Uterus (tissue), 4 donors: ENCODE measurements at places on chromosomes 11 and 22. TPM values are rescaled to one million over a fixed set of nuclear protein-coding genes. Genes with fewer than 3 reads are reported as not detected.
A peak's percentile ranks its signal among the peaks of the same experiment; 100 is the strongest.

Gene CDON
- 219 TPM for total RNA-seq

Gene GAS2L1
- total RNA-seq: 13.8 TPM

Gene SLC17A6
- total RNA-seq: not detected

Gene DGKZ
- 37.6 TPM for total RNA-seq

DNA sequence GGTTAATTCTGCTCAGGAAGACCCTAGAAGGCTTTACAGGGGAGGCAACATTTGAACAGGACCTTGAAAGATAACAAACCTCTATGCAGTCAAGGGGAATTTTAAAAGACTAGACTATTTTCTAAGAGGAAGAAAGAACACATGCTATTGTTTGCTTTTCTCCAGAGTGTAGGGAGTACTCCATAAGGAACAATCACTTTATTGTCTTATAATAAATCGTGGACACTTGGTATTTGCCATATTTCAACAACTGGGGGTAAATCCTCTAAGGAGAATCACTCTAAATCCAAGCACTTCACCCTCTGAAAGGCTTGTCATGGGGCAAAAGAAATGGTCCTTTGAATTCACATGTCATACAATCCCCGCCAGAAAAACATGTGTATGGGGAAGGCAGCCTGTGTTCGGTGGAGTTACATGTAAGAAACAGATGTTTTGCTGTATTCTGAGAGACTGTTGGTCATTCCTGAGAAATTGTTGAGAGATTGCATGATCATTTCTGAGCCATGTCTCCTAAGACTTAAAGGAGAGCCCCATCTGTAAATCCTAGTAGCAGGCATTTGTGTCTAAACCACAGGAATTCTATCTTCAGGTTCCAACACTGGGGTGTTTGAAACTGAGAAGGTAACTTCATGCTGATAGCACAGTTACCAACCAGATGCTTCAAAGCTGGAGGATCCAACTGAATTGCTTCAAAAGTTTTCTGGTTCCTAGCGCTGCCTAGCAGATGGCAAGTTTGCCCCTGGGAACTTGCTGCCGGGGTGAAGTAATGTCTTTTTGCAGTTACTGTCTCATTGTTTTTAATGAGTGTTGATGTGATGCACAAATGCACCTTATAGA lies 66.8 kb downstream of the FZD4 start:
- no peak for DNase-seq

Gene SCGB1A1
- not detected for total RNA-seq

GRCh38 chr11:77046060-77046501 lies 11.9 kb downstream of the B3GNT6 start:
- peak; percentile 35 for DNase-seq

DNA sequence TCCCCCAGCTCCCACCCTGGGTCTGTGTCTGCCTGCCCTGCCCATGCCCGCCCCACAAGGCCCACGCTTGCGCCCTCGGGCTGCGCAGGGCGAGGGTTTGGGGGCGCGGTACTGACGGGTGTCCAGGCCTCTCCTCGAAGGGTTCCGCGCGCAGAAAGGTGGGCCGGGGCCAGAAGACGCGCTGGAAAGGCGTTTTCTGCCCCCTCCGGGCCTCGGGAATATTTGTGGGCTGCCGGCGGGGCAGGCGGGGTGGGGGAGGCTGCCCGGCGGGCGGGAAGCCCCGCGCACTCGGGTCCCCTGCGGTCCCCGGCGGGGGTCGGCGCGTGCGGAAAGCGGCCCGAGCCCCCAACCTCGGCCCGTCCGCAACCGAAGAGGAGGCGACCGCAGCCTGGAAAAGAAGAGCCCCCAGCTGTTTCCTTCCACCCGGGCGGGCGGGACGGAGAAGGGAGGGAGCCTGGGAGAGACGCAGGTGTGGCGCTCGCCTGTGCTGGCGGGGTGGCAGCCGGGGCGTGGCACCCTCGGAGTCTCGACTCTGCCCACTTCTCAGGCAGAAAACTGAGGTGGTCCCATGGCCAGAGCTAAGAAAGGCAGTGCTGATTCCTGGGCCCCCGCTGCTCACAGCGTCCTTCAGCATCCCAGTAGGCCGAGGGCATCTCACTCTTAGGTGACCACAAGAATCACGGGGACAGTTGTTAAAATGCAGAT lies 59.0 kb downstream of the THAP12 start:
- no peak for DNase-seq

Gene SCO2
- total RNA-seq: not detected

Gene DCDC1
- 8.0 TPM for total RNA-seq

Gene ILK
- total RNA-seq: 250 TPM

Gene KCNK4
- 0.76 TPM for total RNA-seq

DNA sequence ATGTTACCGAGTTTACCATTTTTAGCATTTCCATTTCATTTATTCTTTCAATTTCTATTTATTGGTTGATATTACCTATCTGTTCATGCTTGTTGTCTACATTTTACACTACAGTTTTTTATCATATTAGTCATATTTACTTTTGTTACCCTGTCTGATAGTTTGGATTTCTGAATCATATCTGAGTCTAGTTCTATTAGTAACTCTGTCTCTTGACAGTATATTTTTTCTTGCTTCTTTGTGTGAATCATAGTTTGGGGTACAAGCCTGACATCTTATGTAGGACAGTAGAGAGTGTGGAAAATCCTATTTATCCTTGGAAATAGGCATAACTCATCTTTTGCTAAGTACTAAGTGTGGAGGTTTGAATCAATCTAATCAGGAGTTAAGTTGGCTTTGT lies 263.9 kb upstream of the SESN3 start:
- DNase-seq: no peak

DNA sequence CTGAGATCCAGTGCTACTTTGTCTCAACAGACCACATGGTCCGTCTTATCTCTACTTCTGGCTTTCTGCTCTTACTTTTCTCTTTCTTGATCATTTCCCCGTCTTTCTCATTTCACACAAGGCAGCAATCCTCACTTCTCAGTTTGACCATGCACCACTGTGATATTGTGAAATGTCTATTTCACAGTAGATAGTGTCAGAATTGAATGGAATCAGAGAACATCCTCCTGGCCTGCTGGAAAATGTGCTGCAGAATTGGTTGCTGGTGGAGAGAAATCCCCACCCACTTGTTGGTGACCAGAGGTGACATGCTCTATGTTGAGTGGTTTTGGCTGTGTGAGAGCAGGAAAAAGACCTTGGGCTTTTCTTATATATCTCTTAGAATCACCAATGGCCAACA lies 57.8 kb upstream of the RCN1 start:
- DNase-seq: no peak

Gene ZNF215
- total RNA-seq: 0.77 TPM

Gene RIMBP3B
- total RNA-seq: not detected

DNA sequence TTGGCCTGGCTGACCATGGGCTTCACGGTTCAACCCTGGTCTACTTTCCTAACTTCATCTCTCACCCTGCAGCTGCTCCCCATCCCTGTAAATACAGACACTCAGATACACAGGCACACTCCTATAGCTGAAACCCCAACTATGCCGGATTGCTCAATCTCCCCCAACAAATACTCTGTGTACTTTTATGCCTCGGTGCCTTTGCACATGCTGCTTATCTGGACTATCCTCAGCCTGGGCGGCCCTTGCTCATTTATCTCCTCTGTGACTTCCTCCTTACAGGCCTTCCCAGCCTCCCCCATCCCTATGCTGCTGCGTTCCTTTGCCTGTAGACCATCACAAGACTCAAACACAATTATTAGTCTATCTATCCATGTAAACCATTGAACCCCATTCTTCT lies 76.6 kb downstream of the PKNOX2 start:
- no peak for DNase-seq

GRCh38 chr11:95676308-95676707 lies 113.3 kb downstream of the FAM76B start:
- DNase-seq: no peak

Gene SERHL2
- total RNA-seq: 9.1 TPM

DNA sequence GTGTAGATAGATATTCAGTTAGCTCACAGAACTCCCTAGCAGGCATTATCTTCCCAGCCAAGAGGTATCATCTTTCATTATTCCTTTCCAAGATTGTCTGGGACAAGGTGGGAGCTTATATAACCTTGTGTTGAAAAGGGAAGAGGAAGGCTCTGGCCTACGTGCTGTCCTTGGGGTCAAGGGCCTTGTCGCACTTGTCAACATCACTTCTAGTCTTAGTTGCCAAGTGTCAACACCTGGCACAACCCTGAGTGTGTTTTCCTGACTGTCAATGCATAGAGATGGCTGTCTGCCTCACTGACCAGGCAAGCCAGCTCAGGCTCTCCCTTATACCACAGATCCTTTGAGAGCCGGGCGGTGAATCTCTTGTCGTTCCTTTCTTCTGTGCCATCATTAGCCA lies 331.9 kb downstream of the CNTN5 start:
- no peak for DNase-seq

GRCh38 chr11:85961930-85962363 lies 106.8 kb downstream of the CCDC83 start:
- DNase-seq: no peak

- no peak for DNase-seq
Measured at GRCh38 chr11:17591293-17591692, 44.2 kb downstream of the OTOG start.

DNA sequence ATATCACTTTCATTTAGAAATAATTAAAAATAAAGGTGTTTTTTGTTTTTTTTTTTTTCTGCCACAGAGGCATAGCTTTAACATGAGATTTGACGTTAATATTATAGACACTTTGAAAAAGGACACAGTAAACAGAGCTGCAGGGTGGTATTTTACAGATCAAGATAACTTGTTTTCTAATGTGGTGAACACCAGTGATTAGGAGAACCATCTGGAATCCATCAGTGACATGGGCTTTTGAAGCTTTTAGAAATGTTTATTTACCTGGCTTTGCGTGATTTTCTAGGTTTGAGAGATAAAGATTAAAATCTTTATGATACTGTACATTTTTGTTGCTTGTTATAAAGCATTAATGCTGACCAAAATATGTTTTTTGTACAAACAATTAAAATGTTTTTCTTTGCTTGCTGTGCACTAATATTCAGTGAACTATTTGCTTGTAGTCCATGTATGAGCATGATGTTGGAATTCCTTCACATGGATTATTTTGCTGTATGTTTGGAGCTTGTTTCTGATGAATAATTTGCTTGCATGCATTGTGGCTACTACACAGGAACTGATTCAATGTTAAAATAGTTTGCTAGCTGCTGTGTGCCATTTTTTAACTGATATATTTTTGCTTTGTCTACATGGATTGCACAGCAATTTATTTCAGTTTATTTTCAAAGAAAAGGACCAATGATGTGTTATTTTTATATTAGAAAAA lies 352.1 kb upstream of the NARS2 start:
- no peak for DNase-seq

GRCh38 chr22:29674121-29674520 lies 45.7 kb upstream of the CABP7 start:
- DNase-seq: no peak

DNA sequence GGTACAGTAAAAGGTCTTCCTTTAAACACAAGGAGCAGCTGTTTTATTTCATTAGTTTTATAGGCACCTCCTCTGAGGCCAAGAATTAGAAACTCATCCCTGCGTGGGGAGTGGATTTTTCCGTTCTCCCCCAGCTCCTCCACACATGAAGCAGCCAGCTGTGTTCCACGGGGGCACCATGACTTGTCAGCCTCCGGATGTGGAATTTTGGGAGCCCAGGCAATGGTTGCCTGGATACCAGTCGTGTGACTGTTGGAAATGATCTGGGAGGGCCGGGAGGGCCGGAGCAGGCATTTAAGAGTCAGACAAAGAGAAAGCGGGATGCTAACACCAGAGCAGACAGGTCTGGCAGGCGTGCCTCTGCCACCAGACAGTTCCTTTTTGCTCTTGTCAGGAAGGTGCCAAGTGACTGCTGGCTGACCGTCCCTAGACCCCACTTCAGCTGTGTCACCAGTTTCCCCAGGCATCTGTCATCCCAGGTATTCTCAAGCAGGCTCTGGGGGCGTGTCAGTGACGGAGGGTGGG lies 15.9 kb upstream of the CDC42EP2 start:
- peak; percentile 95 for DNase-seq

Gene PANX1
- 37.9 TPM for total RNA-seq

Gene SCARF2
- total RNA-seq: 84.5 TPM

GRCh38 chr22:31227186-31227585 lies 15.1 kb downstream of the LIMK2 start:
- DNase-seq: no peak

- DNase-seq: no peak
Measured at GRCh38 chr11:63639199-63639832, 25.1 kb upstream of the PLAAT3 start.
